ENCODE measurements at places on chromosomes 1 and 21. TPM values are rescaled to one million over a fixed set of nuclear protein-coding genes. Genes with fewer than 3 reads are reported as not detected.

DNA sequence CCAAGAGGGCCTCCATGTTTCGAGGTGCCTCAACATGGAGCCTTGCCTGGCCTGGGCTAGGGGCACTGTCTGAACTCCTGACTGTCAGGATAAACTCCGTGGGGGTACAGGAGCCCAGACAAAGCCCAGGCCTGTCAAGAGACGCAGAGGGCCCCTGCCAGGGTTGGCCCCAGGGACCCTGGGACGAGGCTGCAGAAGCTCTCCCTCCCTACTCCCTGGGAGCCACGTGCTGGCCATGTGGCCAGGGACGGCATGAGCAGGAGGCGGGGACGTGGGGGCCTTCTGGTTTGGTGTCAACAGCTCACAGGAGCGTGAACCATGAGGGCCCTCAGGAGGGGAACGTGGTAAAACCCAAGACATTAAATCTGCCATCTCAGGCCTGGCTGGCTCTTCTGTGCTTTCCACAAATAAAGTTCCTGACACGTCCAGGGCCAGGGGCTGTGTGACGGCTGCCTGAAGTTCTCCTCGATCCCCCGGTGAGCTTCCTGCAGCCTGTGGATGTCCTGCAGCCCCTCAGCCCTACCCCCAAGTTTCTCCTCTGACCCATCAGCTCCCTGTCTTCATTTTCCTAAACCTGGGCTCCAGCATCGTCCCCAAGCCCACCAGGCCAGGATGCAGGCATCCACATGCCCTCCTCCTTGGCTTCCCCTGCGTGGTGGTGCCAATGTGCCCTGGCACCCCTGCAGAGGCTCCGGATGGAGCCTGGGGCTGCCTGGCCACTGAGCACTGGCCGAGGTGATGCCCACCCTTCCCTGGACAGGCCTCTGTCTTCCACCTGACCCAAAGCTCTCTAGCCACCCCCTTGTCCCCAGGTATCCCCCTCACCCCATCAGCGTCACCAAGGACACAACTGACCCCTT, 12.8 kb upstream of the LRRC3 start:
- no peaks in the 10 kb centered on the region for H3K36me3 ChIP-seq
- DNase-seq, result no peak
- H3K4me1 ChIP-seq, result no peaks in the 10 kb centered on the region
- no peak overlapping the region for H3K27ac ChIP-seq

Gene RPE65
- not detected for total RNA-seq

- H3K36me3 ChIP-seq, result no peaks in the 10 kb centered on the region
- no peak overlapping the region for H3K27ac ChIP-seq
- H3K27me3 ChIP-seq, result no peaks in the 10 kb centered on the region
- H3K4me1 ChIP-seq, result no peaks in the 10 kb centered on the region
Measured at GRCh38 chr1:218679988-218680748, 335.0 kb downstream of the TGFB2 start.

GRCh38 chr1:91054780-91055481, 33.1 kb upstream of the ZNF644 start:
- H3K27ac ChIP-seq, result no peak overlapping the region
- no peaks in the 10 kb centered on the region for H3K36me3 ChIP-seq
- H3K4me3 ChIP-seq, result no peak overlapping the region
- H3K27me3 ChIP-seq, result no peaks in the 10 kb centered on the region
- no peaks in the 10 kb centered on the region for H3K4me1 ChIP-seq
- DNase-seq, result no peak

DNA sequence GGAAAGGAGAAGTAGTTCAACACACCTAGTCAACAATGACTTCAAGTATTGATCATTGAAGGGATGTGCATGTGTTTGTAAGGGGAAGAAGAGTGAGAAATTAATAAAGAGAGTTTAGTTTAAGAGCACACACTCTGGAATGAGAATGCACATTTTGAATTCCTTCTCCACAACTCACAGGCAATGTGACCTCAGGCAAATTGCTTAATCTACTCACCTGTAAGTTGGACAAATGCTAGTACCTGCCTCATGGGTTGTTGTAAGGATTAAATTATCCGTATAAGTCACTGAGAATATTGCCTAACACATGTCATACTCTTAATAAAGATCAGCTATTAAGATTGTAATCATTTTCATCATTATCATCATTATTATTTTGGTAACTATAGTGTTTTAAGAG, 204.0 kb upstream of the NFIA start:
- no peaks in the 10 kb centered on the region for H3K36me3 ChIP-seq
- H3K27ac ChIP-seq, result no peak overlapping the region
- DNase-seq, result no peak
- H3K4me1 ChIP-seq, result no peaks in the 10 kb centered on the region
- no peaks in the 10 kb centered on the region for H3K27me3 ChIP-seq

GRCh38 chr1:9615316-9616063, 26.8 kb downstream of the TMEM201 start:
- H3K27me3 ChIP-seq, result peaks cover 14% of the 10 kb centered on the region
- H3K4me3 ChIP-seq, result no peak overlapping the region
- no peak overlapping the region for H3K27ac ChIP-seq
- H3K36me3 ChIP-seq, result peaks cover 36% of the 10 kb centered on the region

DNA sequence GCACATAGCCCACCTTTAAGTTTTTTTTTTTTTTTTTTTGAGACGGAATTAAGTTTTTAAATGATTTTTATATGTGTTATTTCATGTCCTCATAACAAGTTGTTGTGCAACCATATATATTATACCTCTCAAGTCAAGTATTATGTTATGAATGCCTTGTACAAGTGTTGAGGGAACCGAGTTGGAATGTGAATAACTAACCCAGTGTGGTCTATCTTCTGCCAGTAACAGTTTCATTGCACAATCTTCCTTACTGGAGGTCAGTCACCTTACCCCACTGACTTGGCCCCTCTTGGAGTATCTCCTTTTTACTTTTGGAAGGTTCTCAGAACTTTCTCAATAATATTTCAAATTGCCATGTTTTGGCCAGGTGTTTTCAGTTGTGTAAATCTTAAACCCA, 201.9 kb downstream of the CACNA1E start:
- H3K36me3 ChIP-seq, result no peaks in the 10 kb centered on the region
- H3K27ac ChIP-seq, result no peak overlapping the region
- H3K27me3 ChIP-seq, result no peaks in the 10 kb centered on the region
- no peaks in the 10 kb centered on the region for H3K4me1 ChIP-seq

DNA sequence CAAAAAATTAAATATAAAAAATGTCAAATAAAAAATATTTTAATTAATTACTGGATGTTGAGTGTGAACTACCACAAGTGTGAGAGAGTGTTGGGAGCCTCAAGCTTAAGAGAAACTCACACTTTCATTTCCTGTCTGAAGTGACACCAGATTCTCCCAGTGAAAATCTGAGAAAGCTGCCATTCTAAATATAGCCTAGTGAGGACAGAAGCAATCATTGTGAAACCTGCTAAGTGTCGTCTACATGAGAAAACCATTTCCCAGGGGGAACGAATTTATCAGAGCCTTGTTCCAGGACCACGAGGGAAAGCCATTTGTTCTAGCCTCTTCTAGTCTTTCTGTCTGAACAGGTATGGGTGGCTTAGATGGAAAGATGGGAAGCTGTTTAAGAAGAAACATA, 329.3 kb upstream of the PRMT6 start:
- no peaks in the 10 kb centered on the region for H3K36me3 ChIP-seq
- H3K4me3 ChIP-seq, result no peak overlapping the region
- H3K27me3 ChIP-seq, result no peaks in the 10 kb centered on the region

Gene RCSD1
- 10.0 TPM for total RNA-seq

Gene CSF3R
- total RNA-seq, result 21.6 TPM

- no peak overlapping the region for H3K27ac ChIP-seq
- no peaks in the 10 kb centered on the region for H3K36me3 ChIP-seq
- DNase-seq, result no peak
- H3K4me1 ChIP-seq, result no peaks in the 10 kb centered on the region
- no peak overlapping the region for H3K4me3 ChIP-seq
Measured at GRCh38 chr1:87239997-87240605, 88.6 kb upstream of the LMO4 start.

DNA sequence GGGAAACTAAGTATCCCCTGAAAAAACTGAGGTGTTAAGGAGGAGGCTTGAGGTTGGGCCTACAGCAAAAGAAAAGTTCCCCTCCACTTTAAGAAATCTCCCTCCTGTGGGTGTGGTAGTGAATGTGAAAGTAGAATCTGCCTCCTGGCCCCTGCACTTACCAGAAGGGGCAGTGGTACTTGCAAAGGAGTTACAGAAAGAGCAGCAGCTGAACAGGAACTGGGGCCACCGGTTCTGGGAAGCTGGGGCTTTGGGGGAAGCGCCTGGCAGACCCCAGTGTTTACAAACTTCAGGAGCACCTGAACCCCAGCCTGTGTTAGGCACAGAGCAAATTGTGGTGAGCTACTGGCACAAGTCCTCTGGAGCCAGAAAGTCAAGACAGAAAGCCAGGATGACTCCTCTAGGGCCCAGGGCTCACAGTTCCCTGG, 250.2 kb upstream of the FGGY start:
- H3K36me3 ChIP-seq, result no peaks in the 10 kb centered on the region
- DNase-seq, result no peak
- H3K27ac ChIP-seq, result no peak overlapping the region
- H3K4me1 ChIP-seq, result no peaks in the 10 kb centered on the region
- H3K4me3 ChIP-seq, result no peak overlapping the region

Gene SPOCD1
- 0.66 TPM for total RNA-seq

Gene TRNAU1AP
- 30.8 TPM for total RNA-seq

- peak overlapping the region; percentile 63 for H3K4me3 ChIP-seq
- H3K36me3 ChIP-seq, result peaks cover 8% of the 10 kb centered on the region
- H3K27ac ChIP-seq, result peak overlapping the region; percentile 89
- no peak for DNase-seq
- H3K27me3 ChIP-seq, result no peaks in the 10 kb centered on the region
- peaks cover 19% of the 10 kb centered on the region for H3K4me1 ChIP-seq
Measured at GRCh38 chr1:109281680-109282496, 1.1 kb downstream of the PSRC1 start.

DNA sequence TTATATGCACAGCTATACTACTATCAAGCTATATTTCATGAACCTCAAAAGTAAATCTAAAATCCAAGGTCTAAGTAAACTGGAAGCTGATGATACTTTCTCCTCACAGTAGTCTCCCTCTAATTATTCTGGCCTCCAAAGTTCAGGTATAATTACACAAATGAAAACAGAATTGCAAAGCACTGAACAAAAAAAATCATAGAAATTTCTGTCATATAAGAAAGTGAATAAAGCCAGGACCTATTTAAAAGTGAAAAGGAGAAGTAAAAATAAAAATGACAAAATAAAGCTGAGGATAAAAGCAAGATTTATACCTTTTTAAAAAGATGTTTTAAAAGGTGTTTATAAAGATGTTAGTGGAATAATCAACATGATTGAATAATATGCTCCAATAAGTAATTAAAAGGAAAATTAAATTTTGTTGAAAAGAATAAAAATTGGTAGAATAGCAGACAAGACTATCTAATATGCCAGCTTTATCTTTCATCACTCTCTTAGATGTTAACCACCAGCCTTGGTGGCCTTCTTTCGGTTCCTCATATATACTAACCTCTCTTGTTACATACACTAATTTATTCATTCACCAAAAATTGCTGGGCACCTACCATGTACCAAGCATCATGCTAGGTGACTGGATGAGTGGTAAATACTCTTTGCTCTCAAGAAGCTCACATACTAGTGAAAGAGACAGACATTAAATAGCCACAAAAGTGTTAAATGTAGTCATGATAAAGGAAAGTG, 25.1 kb downstream of the SHCBP1L start:
- H3K27ac ChIP-seq, result no peak overlapping the region
- DNase-seq, result no peak
- H3K27me3 ChIP-seq, result no peaks in the 10 kb centered on the region

GRCh38 chr1:67780637-67781036, 52.6 kb downstream of the GNG12 start:
- H3K4me1 ChIP-seq, result peaks cover 5% of the 10 kb centered on the region
- DNase-seq, result no peak
- H3K27me3 ChIP-seq, result no peaks in the 10 kb centered on the region
- no peak overlapping the region for H3K4me3 ChIP-seq
- no peak overlapping the region for H3K27ac ChIP-seq

GRCh38 chr1:58664881-58665280, 35.0 kb downstream of the MYSM1 start:
- H3K27me3 ChIP-seq, result no peaks in the 10 kb centered on the region
- peaks cover 21% of the 10 kb centered on the region for H3K4me1 ChIP-seq
- no peak for DNase-seq
- H3K4me3 ChIP-seq, result no peak overlapping the region
